NCI-H774 (cell line): ENCODE measurements at places on chromosomes 6 and 20.

DNA sequence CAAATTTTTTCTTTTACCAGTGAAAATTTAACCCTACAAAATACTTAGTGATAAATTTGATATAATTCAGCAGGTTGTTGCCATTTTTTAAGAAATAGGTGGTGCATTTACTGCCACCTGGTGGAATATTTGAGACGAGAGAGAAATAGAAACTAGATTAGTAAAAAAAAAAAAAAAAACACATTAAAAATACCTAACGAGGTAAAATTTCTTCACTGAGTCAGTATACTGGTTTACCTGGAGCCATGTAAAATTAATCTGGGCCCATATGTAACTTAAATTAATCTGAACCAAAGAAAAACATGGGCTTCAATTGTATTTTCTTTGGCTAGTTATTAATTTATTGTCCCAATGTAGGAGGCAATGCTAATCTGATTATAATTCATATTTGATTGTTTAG lies 520.8 kb downstream of the EPM2A start:
- DNase-seq, result peak; percentile 42

DNA sequence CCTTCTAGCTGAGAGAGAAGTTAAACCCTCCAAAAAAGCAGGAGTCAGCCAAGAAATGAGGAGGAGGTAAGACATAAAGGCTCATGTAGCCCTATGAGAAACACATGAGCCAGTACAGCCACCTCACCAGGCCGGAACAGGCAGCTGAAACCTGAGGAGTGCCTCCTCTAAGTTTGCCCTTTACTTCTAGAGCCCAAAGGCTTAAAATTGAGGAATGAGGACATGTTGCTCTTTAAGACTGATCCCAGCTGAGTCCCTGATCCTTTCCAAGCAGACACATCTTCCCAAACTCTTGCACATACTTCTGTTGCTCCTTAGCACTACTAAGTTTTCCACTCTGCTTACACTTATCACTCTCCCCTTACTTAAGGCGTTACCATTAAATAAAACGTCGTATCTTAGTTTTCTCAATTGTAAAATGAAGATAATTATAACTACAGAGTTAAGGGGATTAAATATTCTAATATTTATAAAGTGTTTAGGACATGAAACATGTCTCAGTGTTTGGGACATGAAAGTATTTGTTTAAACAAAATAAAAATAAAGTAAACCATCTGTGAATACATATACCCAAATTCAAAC lies 124.0 kb downstream of the OGFRL1 start:
- DNase-seq, result no peak

GRCh38 chr20:18197382-18198070 lies 59.9 kb downstream of the KAT14 start:
- no peak for DNase-seq

DNA sequence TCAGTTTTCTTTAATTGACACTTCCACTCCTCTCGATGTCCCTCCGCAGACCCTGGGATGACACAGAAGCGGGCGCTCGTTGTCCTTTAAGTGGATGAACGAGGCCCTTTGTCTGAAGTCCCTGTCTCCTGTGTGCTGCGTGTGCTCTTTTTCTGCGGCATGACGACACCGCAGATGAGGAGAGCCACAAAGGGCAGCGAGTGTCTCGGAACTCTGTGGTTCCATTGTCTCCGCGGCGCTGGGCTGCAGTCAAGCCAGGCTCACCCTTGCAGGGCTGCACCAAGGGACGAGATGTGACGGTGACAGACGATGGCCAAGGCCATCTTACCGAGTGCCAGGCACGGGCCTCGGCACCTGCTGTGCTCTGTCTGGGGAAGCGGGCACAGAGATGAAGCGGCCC lies 10.6 kb downstream of the PRR18 start:
- DNase-seq, result no peak

GRCh38 chr20:17960927-17961586 lies 7.5 kb downstream of the SNX5 start:
- no peak for DNase-seq

GRCh38 chr20:62831361-62831788 lies 14.5 kb downstream of the COL9A3 start:
- DNase-seq, result no peak

- no peak for DNase-seq
Observed at GRCh38 chr20:1992359-1993110, 1.3 kb downstream of the PDYN start.

DNA sequence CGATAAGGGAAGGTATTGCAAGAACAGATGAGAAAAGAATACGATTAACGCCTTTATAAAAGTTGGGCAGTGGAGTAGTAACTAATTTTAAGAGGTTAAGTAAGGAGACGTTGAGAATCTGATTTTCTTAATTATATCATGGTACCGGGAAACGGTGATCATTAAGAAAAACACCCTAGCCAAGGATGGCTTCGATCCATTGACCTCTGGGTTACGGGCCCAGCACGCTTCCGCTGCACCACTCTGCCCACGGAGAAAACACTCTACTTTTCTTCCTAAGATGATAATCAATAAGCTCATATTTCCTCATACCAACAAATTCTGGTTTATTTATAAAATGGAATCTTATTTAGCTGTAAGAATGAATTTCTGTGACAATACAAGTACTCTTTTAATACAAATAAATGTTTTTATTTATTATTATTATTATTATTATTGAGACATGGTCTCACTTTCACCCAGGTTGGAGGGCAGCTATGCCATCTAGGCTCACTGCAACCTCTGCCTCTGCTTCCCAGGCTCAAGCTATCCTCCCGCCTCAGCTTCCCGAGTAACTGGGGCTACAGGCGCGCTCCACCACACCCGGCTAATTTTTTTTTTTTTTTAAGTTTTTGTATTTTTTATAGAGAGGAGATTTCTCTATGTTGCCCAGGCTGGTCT lies 8.3 kb downstream of the POM121L2 start:
- no peak for DNase-seq

DNA sequence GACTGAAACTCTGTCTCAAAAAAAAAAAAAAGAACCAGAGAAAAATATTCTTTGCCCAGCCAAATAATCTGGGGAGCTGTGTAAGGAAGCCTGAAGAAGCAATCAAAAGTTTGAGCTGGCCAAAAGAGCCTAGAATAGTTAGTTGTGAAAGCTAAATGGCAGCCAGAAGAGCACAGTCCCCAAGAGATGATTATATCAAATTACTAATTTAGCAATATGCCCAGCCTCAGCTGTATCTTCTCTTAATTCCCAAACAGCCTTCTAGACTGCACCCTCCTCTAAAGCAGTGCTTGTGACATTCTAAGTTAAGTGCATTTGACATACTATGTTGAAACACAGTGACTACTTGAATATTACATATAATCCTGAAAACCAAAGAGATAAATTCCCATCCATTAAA lies 38.9 kb downstream of the CDK19 start:
- no peak for DNase-seq

- no peak for DNase-seq
Observed at GRCh38 chr6:85396159-85396808, 53.6 kb upstream of the NT5E start.

DNA sequence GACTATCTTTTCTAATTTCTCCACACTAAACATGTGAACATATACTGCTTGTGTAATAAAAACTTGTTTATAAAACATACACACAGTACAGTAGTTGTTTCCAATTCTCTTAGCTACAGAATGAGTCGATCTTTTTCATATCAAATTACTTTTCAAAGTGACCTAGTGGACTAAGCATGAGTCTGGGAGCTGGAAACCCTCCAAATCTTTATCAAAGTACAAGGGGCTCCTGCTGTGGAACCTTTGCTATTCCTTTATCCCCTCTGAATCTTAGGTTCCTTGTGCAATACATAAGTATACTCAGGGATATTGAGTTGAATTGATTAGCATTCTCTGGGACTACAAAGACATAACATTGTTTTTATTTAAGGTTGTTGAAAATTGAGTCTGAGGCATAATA lies 48.7 kb upstream of the TAB2 start:
- DNase-seq, result no peak

- DNase-seq, result no peak
Observed at GRCh38 chr20:15296422-15296821, 959.0 kb upstream of the FLRT3 start.

DNA sequence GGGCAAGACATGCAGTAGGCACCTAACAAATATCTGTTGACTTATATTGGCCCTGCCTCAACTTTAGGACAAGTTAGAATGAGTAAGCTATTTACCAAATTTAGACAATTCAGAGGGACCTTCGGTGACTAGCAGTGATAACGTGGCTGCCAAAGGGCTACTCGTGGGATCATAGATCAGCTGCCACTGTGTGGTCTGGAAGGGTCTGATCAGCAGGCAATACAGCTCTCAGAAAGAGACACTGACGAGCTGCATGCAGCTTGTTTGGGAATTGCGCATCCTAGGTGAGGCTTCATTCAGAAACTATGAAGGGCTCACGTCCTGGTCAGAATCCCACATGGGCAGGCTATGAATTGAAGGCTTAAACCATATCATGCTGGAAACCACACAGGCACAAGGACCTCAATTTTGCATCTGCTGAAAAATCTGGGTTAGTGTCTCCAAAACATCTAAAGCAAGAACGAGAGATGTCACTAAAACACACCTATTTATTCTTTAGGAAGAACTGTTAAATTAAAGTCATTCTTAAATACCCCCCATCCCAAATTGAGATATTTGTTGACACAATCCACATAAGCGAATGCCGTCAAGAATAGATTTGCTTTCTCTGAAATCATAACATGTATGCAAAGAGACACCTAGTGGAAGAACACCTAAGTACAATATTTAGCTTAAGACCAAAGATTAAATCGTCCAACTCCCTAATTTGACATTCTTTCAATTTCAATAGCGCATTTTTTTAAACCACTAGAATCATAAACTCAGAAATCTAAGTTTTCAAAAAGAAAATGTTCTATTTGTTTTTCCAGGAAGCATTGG lies 79.6 kb downstream of the IPCEF1 start:
- peak; percentile 50 for DNase-seq

DNA sequence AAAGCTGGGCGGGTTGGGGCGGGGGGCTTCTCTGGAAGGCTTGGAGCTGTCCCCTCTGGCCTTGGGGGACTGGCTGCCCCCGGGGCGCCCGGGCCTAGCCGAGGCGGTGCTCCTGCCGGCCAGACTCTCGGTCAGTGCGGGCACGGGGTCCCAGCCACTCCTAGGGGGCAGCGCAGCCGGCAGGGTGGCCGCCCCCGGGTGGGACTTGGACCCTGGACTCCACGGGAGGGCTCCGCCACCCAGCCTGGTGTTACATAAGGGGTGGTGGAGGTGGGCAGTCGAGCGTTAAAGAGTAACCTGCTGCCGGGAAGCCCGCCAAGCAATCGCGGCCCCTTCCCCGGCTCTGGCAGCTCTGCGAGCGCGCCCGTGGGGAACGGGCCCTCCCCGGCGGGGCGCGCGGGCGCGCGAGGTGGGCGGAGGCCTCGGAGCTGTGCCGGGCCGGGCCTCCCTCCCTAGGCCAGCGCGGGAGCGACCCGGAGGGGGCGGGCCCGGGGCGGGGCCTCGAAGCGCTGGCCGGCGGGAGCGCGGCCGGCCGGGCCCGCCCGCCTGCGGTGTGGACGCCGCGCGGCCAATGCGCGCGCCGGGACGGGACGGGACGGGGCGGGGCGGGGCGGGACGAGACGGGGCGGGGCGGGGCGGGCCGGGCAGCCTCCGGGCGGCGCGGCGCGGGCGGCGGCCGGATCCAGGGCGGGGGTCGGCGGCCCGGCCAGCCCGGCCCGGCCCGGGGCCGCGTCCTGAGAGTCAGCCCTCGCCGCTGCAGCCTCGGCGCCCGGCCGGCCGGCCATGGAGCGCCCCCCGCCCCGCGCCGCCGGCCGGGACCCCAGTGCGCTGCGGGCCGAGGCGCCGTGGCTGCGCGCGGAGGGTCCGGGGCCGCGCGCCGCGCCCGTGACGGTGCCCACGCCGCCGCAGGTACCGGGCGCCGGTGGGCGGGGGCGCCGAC lies at the start of gene SLC2A4RG:
TSS of gene SLC2A4RG (plus strand) at position 647 of the 940 bp plus-strand sequence. CDS start at position 784, 137 bp downstream.
- DNase-seq, result peak; percentile 71

- no peak for DNase-seq
Observed at GRCh38 chr20:52105442-52106422, 85.8 kb downstream of the ZFP64 start.

GRCh38 chr20:53495398-53496092 lies 98.1 kb downstream of the ZNF217 start:
- no peak for DNase-seq

DNA sequence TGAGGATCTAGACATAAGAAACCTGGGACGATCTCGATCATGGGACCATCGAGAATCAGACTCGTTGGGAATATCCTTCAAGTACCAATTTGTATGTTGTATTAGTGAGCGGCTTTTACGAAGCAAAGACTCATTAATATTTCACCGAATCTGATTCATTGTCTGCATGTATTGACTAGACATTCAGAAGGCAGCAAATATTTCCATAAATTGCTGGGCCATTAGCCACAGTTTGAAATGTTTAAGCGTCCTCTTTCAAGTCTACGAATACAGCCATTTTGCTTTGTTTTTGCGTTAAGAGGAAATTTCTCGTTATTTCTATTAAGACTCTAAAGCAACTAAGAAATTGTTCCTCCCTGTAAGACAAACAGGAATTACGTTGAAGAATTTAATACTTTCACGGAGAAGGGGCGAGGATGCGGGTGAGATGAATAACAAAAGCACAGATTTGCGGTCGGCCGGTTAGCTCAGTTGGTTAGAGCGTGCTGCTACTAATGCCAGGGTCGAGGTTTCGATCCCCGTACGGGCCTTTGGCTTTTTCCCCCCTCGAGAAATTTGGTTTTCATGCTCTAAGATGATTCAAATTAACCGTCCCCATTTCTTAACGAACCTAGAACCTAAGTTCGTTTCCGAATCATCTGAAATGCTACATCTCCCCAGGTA lies 18.5 kb downstream of the POM121L2 start:
- peak; percentile 48 for DNase-seq

- no peak for DNase-seq
Observed at GRCh38 chr6:111173341-111173740, 86.0 kb downstream of the SLC16A10 start.

GRCh38 chr20:44686934-44687333 lies 28.2 kb upstream of the CCN5 start:
- DNase-seq, result no peak

DNA sequence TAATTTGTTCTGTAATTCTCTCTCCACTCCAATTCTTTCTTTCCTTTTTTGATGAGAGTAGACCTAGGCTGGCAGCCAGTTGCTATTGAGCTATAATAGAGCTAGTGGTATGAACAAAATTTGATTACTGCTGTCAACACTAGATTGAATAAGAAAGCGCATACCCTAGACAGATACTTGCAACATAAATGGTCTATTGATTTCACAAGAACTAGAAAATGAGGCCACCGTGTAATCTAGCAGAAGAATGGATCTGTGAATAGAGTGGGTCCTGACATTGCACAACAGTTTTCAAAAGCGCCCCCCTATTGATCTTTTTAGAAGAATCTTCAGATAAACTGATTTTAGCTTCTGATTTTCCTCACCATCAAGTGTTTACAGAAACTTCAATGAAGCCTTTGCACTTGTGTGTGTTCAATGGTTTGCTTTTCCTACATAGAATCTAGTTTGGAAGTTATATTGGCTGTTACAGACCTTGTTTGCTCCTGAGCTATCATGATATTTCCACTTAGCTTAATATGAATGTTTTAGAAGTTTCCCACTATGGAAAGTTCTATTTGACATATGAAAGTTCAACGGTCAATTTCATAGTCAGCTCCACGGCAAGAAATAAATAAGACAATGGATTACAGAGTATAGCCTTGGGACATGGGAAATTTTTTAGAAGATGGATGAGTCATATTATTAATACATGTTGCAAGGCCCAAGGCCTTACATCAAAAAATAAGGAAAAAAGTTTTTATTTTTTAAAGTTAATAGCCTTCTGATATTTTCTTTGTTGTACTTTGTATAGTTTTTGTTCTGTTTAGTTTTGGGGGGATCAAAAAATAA lies 55.6 kb downstream of the UTRN start:
- DNase-seq, result no peak

GRCh38 chr6:2186516-2186915 lies 58.9 kb downstream of the GMDS start:
- no peak for DNase-seq

GRCh38 chr6:169428532-169428931 lies 174.9 kb upstream of the THBS2 start:
- peak; percentile 37 for DNase-seq

- peak; percentile 59 for DNase-seq
Observed at GRCh38 chr20:64079273-64080012, at the start of gene RGS19. Gene RGS19 (minus strand): TSS chr20:64079518. CDS start chr20:64076886, 2,632 bp downstream.
